ENCODE measurements at places on chromosomes 7 and 10.

- DNase-seq, result no peak
Measured at GRCh38 chr7:3042861-3043489, 692 bp downstream of the CARD11 start.

- no peak for DNase-seq
Measured at GRCh38 chr7:120873401-120873800, 15.5 kb upstream of the TSPAN12 start.

DNA sequence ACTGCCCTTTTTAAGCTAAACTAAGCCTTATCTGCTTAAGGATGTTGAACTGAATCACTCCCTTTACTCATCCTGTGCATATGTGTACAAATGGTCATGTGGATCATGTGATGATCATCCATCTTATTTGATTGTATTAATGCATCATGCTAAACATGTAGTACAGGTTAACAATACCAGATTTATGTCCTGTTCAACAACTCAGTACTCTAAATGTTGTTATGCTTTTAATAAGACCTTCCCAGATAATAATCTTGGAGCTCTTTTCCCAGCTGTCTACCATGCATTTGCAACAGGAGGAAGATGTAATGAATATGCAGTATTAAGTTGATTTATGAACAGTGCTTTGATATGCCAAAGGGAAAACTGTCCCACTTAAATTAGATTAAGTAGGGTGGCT, 318.0 kb downstream of the BICC1 start:
- DNase-seq, result peak; percentile 19

DNA sequence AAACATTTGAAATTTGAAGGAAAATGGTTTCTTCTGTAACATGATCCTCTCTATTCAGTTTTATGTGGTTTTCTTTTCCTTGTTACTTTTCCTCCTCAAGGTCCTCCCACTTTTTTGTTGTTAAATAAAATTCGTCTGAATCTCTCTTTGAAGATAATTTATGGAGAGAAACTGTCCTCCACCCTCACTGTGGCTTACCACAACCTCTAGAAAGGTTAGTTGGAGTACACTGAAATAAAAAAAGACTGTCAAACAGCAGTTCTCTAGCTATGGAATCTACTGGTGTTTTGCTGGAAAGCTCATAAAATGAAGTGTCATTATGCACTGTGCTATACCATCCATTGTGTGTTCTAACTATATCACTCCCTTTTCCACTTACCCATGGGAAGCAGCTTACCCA, 189.4 kb downstream of the HDAC9 start:
- no peak for DNase-seq

- DNase-seq, result no peak
Measured at GRCh38 chr7:149544028-149544427, 46.4 kb upstream of the ZNF746 start.

DNA sequence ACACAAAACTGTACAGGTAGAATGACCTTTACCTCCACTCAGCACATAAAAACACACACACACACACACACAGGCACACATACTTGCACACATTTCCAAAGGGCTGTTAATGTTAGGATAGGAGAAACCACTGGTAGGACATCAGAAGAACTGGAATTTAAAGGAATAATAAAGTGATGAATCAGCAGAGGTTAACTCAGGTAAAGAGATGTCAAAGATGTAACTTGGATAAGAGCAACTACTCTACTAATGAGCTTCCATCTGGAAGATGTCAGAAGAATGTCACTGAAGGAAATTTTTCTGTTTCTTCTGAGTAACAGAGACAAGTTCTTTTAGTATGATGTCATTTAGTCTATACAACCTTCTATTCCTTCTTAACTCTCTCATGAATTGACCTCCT, 26.4 kb upstream of the GPR37 start:
- DNase-seq, result no peak

GRCh38 chr7:70638158-70639107, 493.5 kb upstream of the GALNT17 start:
- DNase-seq, result peak; percentile 60

- DNase-seq, result no peak
Measured at GRCh38 chr7:604001-604883, 84.6 kb upstream of the PDGFA start.

GRCh38 chr10:32332299-32332750, 14.6 kb downstream of the EPC1 start:
- no peak for DNase-seq

DNA sequence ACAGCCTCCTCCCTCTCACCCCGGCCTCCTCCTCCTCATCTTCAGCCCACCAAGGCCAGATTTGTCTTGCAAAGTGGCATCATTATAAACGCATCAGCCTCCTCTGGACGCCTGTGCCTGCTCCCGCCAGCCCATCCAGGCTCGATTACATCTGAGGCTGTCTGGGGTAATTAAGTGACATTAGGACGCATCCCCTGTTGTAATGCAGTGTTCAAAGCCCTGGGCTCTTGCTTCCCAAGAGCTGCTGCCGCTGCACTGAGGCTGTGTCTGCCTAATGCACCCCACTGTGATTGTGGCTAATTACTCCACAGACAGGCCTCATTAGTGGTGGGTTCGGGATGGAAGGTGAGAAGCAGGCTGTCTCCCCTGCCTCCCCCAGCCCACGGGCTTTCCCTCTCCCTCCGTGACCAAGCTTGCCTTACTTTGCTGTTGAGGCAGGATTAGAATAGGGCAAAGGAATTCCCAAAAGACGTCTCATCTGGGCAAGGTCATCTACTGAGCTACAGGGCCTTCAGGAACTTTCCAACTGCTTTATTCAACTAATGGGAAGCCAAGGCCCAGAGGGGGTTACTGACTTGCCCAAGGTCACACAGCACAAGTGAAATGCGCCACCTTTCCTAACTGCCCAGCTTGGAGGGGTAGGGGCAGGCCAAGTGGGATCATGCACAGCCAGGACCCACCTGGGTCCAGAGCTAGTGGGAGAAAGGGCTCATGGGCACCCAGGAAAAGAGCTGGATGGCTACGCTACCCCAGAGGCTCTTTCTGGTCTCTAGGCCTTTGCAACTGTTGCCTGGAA, 66.2 kb upstream of the PCBD1 start:
- no peak for DNase-seq

DNA sequence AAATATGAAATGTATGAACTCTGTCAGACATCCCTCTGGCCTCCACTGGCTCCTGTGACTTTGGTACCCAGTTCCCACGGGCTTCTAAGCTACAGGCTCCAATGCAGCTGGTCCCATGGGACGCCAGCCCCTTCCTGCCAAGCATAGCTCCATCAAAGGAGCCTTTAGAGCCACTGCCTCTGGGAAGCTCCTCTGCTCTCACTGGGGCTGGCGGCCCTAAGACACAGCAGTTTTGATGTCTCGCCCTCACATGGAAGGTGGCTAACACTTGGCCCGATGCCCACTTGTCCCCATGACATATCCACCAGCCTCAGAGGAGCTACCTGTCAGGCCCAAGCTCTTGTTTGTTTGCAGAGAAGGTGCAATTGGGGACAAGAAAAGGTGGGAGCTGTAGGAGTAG, 453.7 kb upstream of the LRRN3 start:
- DNase-seq, result no peak

GRCh38 chr7:117090791-117091190, 137.5 kb downstream of the ST7 start:
- DNase-seq, result no peak

- DNase-seq, result no peak
Measured at GRCh38 chr7:158109364-158110033, 478.1 kb downstream of the PTPRN2 start.

- no peak for DNase-seq
Measured at GRCh38 chr10:34018129-34018528, 683.7 kb upstream of the NRP1 start.

DNA sequence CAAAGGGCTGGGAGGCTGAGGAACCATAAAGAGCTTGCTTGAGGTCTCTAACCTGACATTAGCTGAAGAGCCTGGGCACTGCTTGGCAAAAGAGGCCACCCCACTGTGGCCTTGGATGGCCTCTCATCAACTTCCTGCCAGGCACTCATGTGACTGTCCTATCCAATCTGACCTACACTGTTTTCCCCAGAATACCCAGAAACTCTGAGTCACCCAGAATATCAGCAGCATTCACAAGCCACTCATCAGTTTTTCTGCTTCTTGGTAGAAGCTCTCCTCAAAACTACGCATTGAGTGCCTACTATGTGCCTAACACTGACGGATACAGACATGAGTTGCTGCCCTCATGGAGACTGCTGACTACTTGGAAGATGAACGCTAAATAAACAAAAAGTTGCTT, 4.1 kb upstream of the NT5C2 start:
- DNase-seq, result no peak

GRCh38 chr10:13550802-13551201, 22.0 kb upstream of the BEND7 start:
- no peak for DNase-seq

GRCh38 chr7:75732764-75733630, 5.7 kb downstream of the HIP1 start:
- DNase-seq, result no peak

DNA sequence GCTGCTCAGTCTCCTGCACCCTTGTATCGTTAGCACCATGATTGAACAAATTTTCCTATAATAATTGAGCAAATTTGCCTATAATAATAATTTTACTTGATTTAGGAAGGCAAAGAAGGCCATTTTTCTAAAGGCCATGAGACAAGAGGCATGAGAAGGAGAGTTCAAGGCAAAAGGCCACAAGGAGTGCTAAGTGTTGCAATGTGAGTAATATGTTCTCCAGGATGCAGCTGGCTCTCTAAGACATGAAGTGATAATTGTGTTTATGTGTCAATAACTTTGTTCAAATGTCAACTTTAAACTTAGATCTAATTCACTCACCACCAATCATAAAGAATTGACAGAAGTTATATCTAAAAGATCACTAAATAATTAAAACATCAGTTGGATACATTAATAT, 53.8 kb downstream of the SGCE start:
- no peak for DNase-seq

GRCh38 chr10:70331486-70332268, 47.9 kb upstream of the NPFFR1 start:
- DNase-seq, result no peak

- no peak for DNase-seq
Measured at GRCh38 chr7:23655433-23655832, 24.6 kb upstream of the FAM221A start.

- no peak for DNase-seq
Measured at GRCh38 chr7:155509359-155509724, 37.0 kb downstream of the CNPY1 start.
